ENCODE measurements at places on chromosomes 2 and 18.
A peak's percentile ranks its signal among the peaks of the same experiment; 100 is the strongest.

DNA sequence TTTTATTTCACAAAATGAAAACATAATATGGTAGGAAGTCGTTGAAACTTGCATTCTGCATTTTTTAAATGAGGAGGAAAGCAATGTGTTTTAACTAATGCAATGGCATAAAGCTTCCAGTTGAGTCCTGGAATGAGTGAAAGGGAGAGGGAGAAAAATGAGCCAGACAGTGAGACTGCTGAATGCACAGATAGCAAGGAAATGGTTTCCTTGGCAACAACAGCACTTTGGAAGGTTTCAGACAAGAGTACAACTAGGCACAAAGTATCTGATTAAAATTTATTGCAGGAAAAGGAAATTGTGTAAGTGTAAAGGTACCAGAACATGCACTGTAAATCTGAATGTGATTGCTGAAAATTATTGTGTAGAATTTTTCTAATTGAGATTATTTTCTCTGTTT, 320.1 kb upstream of the KYNU start:
- peak; percentile 93 for DNase-seq

GRCh38 chr18:54267701-54268100, 1.6 kb upstream of the POLI start:
- no peak for DNase-seq

DNA sequence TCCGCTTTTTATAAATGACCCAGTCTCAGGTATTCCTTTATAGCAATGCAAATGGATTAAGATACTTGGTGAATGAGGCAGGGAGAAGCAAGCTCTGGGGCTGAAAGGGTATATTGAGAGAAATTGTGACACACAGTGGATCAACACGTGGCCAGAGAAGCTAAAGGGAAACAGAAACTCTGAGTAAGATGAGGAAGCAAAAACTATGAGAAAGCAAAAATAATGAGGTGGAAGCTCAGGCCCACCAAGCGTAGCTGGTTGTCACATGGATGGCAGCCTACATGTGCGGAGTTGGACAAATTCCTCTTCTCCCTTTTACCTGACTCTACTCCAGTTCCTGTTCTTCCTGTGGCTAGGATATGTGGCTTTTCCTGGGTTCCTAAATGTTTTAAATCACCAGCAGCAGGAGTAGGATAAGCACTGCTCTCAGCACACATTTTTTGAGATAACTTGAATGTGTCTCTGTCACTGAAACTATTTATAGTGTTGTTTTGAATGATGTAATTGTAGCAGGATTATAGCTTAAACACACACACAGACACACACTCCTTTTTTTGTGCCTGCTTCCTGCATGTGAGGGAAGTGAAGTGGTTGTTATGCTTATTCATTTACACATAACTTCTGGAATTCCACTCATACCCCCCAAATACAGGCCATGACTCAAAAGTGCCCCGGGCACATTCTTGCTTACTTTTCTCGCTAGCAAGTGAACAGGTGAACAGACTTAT, 30.1 kb upstream of the EPC2 start:
- DNase-seq: peak; percentile 58

GRCh38 chr2:130336877-130337734, 5.6 kb upstream of the IMP4 start:
- peak; percentile 85 for DNase-seq

DNA sequence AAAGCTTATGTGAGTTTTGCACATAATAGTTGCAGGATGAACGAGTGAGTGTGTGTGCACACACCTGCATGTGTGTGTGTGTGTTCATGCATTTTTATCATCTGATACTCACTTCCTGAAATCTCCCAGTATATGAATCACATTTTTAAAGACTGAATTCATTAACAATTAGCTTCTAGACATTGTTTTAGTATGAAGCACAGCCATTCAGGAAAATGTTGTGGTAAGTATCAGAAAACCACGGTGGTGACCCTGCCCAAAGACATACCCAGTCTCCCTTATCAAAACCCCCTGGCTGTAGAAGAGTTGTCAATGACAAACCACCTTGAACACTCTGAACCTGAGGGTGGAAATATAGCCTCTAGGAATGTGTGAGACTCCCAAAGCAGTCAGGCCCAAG, 220.8 kb downstream of the ALK start:
- no peak for DNase-seq

GRCh38 chr18:56067969-56068671, 480.1 kb upstream of the TCF4 start:
- DNase-seq: no peak

Data from A673 (cell line).